Activated CD8-positive, alpha-beta memory T cell treated with anti-CD3 and anti-CD28 coated beads for 4 hours (primary cell): ENCODE measurements at places on chromosomes 13 and 19.

GRCh38 chr13:88932950-88933349 is 1261.8 kb downstream of the SLITRK5 start:
- DNase-seq: no peak

GRCh38 chr13:114264886-114265611 is 16.4 kb upstream of the UPF3A start:
- no peak for DNase-seq

- DNase-seq: no peak
Measured at GRCh38 chr13:106691341-106691740, 123.4 kb upstream of the ARGLU1 start.

- no peak for DNase-seq
Measured at GRCh38 chr19:30228113-30228834, 143.9 kb upstream of the ZNF536 start.

- no peak for DNase-seq
Measured at GRCh38 chr13:33426131-33426530, 140.6 kb upstream of the STARD13 start.

DNA sequence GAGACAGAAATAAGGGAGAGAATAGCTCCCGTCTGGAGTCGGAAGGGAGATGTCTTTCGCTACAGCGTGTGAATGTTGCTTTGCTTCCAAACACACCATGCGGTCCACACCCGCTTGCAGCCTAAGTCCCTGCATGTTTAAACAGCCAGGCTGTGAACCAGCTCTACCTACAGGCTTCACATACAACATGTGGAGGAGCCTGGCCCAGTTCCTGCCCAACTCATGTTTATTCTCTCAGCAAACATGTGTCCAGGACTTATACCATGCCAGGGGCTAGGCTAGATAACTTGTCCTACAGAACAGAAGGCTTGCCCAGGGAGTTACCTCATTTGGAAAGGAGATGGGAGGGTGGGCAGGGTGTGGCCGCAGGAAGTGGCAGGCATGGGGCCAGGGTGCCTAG is 181.5 kb downstream of the FOXO1 start:
- no peak for DNase-seq

DNA sequence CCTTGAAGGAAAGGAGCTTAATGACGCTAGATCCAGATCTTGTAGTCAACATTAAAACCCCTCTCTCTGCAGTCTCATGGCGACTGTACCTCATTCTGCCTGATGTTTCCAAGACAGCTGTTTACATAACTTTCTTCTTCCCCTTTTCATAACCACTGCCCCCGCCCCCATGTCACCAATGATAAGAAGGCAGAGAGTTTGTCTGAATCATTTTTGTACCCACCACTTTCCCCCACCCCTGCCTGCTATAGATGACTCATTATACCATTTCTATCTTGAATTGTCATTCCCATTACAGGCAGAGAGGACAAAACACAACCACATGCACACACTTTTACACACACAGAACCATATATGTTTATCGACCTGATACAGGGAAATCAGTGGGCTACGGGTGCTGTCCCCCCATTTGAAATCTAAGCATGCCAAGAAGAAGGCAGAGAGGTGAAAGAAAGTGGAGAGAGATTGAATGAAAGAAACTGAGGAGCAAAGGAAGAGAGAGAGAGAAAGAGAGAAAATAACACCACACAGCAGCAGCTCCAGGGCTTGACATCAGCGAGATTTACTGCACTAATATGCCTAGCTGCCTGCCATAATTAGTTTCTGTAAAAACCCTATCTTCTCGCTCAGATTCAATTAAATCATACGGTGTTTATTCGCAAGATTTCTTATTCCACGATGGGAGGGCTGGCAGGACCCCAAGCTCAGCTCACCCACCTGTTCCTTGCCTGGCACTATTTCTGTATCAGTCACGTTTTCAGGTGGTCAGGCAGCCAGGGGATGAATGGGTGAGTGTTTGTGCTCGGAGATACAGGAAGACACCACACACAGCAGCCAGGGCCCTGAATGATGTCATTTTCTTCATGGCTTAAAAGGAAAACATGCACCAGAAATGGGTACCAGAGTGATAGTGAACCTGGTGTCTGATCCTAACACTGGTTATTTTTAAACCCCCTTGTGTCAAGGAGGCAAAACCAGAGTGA is 114.3 kb upstream of the SERP2 start:
- peak; percentile 75 for DNase-seq

- no peak for DNase-seq
Measured at GRCh38 chr19:8475005-8475404, 27.4 kb downstream of the PRAM1 start.

DNA sequence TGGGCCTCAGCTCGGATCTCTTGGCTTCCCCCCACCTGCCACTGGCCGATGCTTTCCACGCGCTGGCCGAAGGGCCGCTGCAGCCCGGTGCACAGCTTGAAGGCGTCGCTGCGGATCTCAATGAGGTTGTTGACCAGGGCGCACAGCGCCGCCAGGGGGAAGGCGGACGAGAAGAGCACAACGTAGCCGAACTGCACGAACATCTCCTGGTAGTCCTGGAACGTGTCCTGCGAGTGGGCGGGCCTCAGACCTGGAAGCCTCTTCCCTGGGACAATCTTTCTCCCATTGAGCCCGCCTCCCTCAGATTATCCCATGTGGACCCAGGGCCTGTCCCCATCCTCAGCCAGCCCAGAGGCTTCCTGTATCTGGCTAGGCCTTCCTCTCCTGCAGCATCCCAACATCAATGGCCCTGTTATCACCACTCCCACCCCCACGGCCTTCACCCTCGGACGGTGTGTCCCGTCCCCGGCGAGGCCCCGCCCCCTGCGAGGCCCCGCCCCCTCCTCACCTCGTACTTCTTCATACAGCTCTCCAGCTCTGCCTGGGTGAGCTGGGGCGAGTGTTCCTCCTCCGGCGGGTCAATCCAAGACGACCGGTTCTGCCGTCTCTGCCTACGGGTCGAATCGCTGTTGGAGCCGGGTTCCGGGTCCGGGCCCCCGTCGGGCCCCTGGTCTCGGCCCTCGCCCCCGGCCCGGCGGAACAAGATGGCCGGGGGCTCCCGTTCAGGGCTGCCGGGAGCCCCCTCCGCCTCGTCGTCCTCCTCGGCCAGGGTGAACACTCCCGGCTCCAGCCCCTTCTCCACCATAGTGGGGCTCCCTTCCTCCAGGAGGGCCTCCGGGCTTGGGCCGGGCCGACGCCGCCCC is 6.8 kb downstream of the ANO8 start:
- no peak for DNase-seq

- no peak for DNase-seq
Measured at GRCh38 chr13:44155422-44156293, 218.0 kb upstream of the SERP2 start.

GRCh38 chr13:97379386-97379785 is 54.6 kb upstream of the RAP2A start:
- DNase-seq: no peak

DNA sequence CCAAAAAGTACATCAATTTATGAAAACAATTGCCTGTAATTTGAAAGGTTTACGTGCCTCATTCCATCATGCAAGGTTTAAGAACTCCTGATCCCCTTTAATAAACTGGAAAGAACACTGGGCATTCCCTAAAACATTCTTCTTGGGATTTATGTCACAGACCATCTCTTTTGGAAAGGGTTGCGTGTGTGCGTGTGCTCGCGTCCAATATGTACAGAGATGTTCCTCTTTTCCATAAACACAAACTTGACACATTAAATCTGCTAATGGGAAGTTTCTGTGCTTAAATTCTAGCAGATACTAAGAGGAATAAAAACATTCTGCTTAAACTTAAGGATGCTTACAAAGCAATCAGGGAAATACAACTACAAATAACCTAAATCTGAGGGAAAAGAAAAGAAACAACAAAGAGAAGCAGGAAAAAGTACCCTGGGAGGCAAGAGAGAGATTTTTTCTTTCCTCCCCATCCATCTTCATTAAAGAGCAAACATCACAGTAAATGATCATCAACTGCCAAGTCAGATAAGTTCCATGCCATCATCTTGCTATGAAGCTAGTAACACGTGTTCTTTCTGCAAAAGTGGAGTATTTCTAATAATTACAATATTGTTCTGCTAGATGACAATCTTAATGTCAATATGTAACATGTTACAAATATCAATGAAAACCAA is 83.7 kb downstream of the STK24 start:
- DNase-seq: no peak

DNA sequence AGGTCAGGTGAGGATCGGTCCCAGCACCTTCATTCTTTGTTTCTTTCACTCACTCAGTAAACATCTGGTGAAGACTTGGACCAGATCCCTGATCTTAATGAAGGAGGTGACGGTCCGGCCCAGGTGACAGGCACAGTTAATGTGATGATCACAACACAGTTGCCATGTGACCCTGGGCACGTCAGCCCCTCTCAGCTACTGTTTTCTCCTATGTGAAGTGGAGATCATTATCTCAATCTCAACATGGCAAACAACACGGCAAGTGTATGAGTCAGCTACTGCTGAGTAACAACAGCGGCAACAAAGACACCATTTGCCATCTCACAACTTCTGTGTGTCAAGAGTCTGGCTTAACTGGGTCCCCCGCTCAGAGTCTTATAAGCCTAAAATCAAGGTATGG is 74.6 kb downstream of the GNG7 start:
- no peak for DNase-seq

DNA sequence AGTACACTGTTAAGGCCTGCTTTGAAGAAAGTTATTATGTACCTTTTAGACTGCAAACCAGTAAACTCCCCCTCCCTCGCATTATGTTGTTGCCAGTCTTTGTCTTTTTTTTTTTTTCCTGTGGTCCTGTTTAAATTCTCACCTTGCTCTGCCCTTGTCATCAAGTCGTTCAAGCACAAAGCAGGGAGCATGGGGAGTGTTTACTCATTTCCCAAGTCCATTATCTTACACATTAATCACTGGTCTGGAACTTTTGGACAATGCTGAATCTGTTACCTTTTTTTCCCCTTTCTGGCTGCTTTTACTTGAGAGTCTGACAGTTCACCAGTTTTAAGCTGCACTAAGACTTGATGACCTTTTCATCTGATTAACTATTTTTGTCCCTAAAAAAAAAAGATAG is 108.2 kb downstream of the DACH1 start:
- no peak for DNase-seq

GRCh38 chr13:40464337-40465014 is 202.0 kb downstream of the FOXO1 start:
- DNase-seq: no peak

DNA sequence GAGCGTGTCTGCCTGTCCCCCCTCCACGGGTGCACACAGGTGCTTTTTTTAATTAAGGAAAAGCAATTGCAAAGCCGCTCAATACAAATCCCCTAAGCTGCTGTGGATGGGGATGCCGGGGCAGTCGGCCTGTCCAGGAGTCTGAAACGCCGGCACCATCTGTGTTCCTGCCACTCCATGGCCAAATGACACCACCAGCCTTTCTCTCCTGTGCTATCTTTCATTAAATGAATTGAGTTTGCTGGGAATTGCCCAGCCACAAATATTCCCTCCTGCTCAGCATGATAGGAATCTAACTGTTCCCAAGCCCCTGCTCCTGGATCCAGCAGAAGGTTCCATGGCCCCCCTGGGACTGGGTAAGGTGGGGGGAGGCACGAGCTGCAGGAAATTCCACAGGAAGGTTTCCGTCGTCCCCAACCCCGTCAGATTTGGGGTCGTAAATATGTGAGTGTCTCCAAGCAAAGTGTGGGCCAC is 139.2 kb downstream of the KDM4B start:
- DNase-seq: no peak

DNA sequence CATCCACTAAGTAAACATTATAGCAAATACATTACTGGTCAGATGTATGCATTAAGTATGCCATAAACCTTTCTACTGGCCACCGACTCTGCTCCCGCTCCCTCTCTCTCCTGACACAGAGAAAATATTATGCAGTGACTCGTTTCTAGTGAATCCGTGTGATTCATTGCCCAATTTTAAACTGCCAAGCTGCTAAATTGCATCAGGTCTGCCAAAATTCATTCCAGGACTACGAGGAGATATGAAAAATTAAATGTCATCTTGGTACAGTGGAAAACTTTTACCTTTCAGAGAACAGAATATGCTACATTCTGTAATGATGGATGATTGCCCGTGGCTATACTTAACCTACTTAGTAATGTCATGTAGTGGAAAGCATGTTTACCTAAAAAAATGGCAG is 368.8 kb upstream of the TSHZ3 start:
- DNase-seq: no peak

- DNase-seq: no peak
Measured at GRCh38 chr13:25604106-25604505, 232.3 kb downstream of the ATP8A2 start.

DNA sequence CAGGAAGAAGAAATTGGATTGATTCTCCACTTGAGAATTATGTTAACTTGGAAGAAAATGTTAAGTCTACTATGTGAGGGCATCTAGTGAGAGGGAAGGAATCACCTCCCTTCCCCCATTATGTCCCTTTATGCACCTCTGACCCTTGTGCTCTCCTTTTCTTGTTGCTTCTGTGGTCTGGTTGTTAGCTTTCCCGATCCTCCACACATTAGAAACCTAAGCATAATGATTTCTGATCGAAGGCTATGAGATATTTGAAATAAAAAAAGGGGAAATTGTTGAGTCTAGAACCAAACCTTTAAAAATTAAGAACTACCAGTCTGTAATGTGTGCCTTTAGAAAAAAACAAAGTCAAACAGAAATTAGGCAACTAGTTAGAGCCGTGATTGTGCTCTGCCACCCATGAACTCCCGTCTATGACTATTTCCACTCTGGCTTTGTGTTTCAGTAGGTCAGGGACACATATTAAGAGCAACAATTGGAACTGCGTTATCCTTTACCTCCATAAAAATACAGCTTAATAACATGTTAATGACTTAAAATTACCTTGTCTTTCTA is 463 bp upstream of the GPC6 start:
- no peak for DNase-seq

DNA sequence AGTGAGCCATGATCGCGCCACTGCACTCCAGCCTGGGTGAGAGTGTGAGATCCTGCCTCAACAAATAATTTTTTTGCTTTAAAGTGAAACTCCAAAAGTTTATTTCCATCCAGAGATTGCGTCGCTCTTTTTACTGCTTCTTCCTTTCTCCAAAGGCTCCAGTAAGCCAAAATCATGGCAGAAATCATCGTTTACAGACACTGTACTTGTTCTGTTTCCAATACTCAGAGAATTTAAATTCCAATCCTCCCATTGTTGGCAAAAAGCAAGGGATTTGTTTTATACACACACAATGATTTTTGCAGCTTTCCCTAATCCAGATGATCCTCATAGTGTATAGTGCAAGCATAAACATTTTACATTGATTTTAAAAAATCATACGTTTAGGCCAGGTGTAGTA is 15.3 kb downstream of the FBXO27 start:
- no peak for DNase-seq
